ENCODE measurements at places on chromosomes 4 and X.
A peak's percentile ranks its signal among the peaks of the same experiment; 100 is the strongest.

DNA sequence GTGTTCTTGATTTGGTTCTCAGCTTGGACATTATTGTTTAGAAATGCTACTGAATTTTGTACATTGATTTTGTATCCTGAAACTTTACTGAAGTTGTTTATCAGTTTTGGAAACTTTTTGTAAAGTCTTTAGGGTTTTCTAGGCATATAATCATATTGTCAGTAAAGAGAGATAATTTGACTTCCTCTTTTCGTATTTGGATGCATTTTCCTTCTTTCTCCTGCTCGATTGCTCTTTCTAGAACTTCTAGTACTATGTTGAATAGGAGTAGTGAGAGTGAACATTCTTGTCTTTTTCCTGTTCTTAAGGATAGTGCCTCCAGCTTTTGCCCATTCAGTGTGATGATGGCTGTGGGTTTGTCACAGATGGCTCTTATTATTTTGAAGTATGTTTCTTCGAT is 24.1 kb downstream of the TMPRSS11A start:
- no peak for DNase-seq

DNA sequence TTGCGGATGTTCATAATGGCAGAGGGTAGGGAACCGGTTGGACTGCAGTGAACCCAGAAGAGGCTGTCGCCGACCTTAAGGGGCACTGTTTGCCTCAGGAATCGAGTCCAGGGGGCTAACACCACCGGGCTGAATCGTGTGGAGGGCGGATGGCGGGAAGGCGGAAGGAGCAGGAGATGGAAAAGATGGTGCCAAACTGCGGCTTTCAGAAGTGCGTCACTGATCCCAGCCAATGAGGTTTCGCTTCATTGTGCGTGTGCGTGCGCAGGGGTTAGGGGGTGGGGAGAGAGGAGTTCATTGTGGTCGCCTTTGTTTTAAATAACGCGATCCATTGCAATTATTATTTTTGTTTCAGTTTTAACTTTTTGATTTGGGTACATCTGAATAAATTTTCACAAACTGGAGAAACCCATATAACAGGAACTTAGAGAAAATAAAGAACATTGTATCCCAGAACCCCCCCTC is at the start of gene NAA11:
Gene NAA11, minus strand, starts transcription at position 198 of the 465 bp plus-strand sequence. Its CDS starts 184 bp downstream, at position 14.
- no peak for DNase-seq

- DNase-seq, result no peak
Measured at GRCh38 chrX:1185561-1185960, 26.9 kb downstream of the CRLF2 start.

- DNase-seq, result no peak
Measured at GRCh38 chr4:15690020-15690809, 8.6 kb downstream of the FAM200B start.

DNA sequence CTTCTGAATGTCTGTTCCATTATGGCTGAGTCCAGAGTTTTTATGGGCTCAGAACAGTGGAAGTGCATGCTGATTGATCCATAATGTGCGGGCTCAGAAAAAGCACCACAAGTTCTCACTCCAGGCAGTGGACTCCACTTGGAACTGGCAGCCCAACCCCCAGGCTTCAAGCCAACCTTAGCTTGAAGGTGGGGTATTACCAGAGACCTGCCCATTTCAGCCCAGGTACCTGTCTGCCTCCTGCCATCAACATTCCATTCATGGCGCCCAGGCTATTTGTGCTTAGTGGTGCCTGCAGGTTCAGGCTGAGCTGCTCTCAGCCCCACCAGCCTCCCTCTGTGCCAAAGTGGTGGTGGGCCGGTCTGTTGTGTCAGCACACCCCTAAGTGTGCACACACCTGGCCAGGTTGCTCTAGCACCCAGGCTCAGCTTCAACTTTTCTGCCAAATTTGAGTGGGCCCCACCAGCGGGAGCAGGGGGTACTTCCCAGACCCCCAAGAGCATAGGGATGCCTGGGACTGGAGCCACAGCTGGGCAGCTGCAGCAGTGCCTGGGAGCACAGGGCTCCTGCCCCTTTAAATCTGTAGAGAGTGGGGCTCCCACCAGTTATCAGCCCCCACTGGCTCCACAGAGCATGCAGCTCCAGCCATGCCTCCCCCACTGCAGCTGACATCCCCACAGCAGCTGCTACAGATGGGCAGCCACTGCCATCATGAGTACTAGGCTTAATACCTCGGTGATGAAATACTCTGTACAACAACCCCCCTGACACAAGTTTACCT is 1025.3 kb downstream of the PCDH19 start:
- DNase-seq, result no peak

- no peak for DNase-seq
Measured at GRCh38 chrX:11886745-11887144, 128.7 kb downstream of the MSL3 start.

DNA sequence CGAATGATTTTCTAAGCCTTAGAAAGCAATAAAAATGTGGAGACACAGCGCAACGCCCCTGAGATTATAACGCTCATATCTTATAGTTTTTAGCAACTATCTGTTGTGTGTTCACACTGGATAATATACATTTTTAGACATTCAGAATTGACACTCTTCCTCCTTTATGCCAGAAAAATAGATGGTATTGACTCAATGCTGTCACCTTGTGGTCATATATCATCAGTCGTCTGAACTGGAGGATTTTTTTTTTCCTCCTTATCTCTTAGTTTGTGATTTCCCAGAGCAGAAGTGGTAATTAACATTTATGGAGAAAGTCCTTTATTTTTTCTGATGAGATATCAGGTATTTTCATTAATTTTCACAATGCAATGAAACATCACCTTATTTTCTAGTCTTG is 759.6 kb downstream of the RAB28 start:
- no peak for DNase-seq

DNA sequence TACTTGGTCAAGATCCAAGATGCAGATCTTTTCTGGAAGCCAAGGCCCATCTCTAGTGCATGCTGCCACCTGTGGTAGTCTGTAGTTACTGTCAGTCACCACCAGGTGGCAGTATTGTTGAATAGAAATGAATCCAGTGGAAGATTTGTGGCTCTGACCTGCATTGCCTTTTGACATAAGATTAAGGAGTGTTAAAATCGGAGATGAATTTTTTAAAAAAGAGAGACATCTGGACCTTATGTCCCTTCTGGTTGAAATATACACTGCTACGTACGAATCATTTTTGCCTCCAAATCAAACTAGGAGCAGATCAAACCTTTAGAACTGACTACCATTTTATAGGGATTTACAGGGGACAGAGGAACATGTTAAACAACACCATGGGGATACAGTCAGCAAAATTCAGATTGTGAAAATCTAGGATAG is 46.9 kb upstream of the RHOH start:
- peak; percentile 81 for DNase-seq

- no peak for DNase-seq
Measured at GRCh38 chr4:120007191-120007871, 59.3 kb downstream of the MAD2L1 start.

- no peak for DNase-seq
Measured at GRCh38 chr4:26010304-26010703, 96.3 kb downstream of the SMIM20 start.

Data from CD4-positive, alpha-beta memory T cell (primary cell).